HFFc6 (cell line): ENCODE measurements at places on chromosomes 1 and 21.

- no peak for DNase-seq
Observed at GRCh38 chr1:175192630-175193526, at the start of gene KIAA0040. Gene KIAA0040, minus strand, starts transcription at chr1:175192776. Its CDS starts 31,763 bp downstream, at chr1:175161013.

- no peak for DNase-seq
Observed at GRCh38 chr21:44288251-44289110, 2.8 kb downstream of the AIRE start.

GRCh38 chr1:234918181-234918841, 210.3 kb downstream of the TOMM20 start:
- no peak for DNase-seq

GRCh38 chr1:15095496-15095875, 58.1 kb upstream of the TMEM51 start:
- DNase-seq, result no peak

DNA sequence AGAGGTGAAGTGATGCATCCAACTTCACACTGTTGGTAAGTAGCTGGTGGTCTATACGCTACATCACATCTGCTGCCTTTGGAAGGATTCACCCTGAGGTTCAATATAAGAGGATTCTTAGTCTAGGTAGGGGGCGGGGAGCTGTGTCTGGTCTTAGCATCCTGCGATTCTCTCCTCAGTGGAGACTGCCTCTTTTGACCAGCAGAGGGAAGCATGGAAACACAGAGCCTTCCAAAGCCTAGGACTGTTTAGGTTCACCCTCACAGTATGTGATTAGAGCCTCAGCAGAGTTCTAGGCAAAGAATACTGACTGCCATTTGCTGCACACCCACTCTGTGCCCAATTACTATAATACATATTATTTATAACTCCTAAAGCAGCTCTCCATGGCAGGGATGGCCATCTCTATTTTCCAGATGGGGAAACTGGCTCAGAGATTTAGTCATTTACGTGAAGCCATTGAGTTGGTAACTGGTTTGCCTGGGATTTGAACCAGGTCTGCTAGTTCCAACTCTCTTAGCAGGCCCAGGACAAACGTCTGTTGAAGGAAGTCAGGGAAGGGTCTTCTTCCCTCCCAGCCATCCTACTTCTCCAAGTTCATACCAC, 28.9 kb upstream of the EFCAB14 start:
- peak; percentile 60 for DNase-seq

GRCh38 chr1:62437273-62437940, 558 bp downstream of the USP1 start:
- DNase-seq, result no peak

- no peak for DNase-seq
Observed at GRCh38 chr21:41611966-41612606, 104.1 kb upstream of the TMPRSS2 start.

GRCh38 chr21:36806103-36806502, 107.2 kb downstream of the SIM2 start:
- no peak for DNase-seq

- DNase-seq, result peak; percentile 86
Observed at GRCh38 chr1:78005755-78006154, 1.0 kb downstream of the DNAJB4 start.

DNA sequence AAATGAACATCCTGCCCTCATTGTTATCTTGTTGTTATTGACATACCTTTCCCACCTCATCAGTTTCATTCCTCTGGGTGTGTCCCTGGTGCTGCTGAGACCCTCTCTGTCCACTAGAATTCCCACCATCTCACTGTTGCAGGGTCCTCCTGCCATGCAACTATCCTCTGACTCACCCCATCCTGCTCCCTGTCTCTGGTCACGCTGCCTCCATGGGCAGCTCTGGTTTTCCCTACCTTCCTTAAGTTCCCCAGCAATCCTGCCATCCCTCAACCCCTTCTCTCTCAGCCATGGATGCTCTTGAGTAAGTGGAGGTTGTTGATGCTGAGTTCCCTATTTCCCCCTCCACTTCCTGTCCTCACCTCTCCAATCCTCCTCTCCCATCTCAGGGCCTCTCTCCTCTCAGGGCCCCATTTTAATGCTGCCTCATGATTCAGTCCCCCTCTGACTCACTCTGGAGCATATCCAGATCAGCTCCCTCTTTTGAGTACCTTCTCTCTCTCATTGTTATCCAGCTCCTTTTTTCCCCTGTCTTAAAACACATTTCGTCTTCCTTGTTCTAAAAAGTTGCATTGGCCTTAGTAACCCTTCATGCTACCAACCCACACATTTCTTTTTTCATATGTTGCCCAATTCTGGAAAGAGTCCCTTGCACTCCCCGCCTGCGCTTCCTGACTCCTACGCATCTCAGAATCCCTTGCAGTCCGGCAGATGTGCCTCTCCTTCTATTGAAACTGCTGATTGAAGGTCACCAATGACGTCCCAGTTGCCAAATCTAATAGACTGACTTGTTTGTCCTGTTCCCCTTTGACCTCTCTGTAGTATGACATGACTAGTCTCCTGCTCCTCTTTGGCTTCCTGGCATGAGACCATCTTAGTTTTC, 92.0 kb downstream of the CNIH3 start:
- peak; percentile 78 for DNase-seq

- DNase-seq, result peak; percentile 88
Observed at GRCh38 chr1:83901547-83902155, 97.3 kb downstream of the TTLL7 start.

DNA sequence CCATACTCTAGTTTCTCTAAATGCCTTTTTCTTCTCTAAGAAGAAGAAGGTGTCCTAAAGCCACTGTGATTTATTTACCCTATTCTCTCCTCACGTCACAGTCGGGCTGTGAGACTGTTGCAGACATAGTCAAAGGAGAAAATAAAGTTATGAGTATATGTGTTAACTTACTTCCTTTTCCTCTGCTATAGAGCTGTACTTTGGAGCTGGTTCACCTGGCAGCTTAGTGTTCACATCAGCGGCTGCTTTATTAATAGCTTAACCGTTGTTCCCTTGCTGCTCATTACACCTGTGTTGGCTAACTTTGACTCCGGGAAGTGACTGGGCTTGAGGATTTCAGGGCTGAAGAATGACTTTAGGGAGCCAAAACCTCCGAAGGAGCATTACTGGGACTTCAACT, 3.6 kb downstream of the PFKFB2 start:
- DNase-seq, result no peak

GRCh38 chr1:245995474-245995873, 511.6 kb downstream of the SMYD3 start:
- DNase-seq, result no peak

- DNase-seq, result no peak
Observed at GRCh38 chr1:203592730-203593129, 33.9 kb upstream of the ATP2B4 start.

DNA sequence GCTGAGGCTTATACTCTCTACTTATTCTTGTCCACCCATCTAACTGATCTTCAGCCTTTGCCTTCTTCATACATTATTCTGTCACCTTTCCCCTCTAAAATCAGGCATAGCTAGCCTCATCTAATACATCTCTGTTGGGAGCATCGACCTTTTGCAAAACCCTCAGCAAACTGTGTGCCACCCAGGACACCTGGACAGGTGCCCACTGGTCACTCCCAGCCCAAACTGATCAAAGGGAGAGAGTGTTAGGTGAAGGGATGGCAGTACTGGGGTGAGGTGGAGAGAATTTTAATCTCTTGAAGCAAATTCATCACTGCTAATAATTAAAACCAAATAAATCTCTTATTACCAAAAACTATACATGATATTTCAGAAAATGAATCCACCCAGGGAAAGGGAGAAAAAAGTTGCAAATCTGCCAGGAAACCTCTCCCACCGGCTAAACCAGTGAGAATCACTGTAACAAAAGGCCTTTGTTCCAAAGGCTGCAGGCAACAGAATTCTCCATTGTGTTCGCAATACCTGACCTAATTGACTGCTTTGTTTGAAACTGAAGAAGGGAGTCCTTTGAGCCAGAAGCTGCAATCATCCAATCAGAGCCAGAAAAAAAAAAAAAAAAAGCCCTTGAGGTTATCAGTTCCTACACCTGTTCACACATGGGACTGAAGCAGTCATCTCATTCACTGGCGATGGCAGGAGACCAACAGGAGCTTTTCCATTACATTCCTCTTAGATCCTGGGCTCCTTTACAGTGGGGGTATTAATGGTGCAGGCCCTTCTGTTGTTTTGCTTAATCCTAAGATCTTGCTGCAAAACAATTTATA, 172.6 kb downstream of the APP start:
- DNase-seq, result no peak

- peak; percentile 96 for DNase-seq
Observed at GRCh38 chr1:8879922-8880676, 1.6 kb upstream of the ENO1 start.

DNA sequence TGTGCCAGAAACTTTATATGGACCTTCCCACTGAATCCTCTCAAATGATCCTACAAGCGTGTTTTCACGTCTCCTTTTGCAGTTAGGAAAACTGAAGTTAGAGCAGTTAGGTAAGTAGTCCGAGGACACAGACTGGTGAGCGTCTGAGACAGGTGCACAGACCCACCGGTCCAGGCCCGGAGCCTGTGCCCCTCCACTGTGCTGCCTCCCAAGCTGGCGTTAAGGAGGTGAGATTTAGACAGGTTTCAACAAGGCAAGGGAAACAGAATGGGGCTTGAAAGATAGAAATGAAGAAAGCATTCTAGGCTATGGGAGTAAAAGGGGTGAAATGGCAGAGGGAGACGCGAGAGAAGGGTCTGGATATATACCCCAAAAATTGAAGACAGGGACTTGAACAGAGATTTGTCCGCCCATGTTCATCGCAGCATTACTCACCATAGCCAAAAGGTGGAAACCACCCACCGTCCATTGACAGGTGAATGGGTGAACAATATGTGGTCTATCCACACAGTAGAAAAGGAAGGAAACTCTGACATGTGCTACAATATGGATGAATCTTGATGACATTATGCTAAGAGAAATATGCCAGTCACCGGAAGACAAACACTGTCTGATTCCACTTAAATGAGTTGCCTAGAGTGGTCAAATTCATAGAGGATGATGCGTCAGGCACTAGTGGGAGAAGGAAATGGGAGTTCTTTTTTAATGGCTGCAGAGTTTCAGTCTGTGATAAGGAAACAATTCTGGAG, 15.7 kb upstream of the PKP1 start:
- peak; percentile 70 for DNase-seq

DNA sequence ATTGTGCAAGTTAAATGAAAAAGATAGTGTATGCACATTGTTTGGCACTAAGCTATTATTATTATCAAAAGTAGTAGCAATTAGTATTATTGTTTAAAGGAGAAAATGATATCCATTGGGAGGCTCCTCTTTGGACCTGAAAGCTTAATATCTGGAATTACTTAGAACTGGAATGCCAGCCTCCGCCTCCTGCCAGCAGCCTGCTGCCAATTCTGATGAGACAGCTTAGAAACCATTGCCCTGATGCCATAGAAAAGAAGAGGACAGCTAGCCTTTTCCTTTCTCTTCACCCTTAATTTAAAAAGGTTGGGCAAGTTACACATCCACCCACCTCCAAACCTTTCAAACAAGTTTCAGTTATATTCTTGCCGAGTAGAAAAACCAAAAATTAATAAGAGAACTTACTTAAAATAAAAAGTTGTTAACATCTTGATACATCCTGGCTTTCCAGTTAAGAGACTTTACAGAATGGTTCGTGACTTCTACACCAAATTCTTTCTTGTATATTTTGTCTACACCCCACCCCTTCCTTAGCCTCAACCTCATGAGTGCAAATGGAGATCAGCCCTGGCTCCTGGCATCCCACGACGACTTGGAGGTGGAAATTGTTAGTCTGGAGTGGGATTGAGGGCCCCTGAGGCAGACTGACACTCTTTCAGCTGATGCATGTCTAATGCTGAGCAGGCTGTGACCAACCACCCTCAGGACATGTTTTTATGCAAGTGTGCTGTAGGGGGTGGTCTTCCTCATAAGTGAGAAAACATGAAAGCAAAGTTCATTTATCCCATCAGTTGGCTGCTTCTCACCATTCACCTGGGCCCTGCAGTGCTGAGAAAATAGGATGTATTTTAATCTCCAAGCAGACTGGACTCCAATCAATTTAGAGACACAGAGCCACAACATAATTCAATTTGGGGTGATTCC, 120.6 kb downstream of the KCNJ15 start:
- no peak for DNase-seq

GRCh38 chr21:35940074-35940927, 120.0 kb downstream of the SETD4 start:
- peak; percentile 75 for DNase-seq

DNA sequence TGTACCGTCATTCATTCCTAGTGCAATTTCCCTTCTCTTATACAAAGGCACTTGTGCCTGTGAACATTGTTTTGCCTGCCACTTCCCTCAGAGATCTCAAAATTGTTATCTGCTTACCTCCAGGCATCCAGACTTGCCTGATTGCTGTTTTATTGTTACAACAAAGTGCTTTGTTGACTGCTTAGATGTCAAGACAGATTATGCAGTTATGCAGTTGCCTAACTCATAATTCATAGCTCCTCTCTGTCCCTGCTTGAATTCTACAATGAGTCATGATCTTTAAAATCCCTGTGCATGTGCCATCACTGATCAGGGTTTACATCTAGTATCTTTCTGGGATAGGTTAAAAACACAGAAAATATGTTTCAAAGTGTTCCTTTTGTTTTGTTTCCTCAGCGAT, 24.5 kb downstream of the CXADR start:
- DNase-seq, result peak; percentile 2

DNA sequence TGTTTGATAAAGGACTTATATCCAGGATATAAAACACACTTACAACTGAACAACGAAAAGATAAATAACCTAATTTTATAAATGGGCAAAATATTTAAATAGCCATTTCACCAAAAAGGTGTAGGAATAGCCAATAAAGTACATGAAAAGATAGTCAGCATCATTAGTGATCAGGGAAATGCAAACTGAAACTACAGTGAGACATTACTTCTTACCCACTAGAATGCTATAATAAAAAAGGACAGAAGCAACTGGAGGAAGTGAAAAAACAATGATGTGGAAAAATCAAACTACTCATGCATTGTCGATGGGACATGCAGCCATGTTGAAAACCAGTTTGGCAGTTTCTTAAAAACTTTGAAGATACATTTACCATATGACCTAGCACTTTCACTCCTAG, 43.4 kb upstream of the HSD3B1 start:
- DNase-seq, result no peak

- DNase-seq, result no peak
Observed at GRCh38 chr1:153190373-153190772, 12.9 kb upstream of the LELP1 start.

GRCh38 chr1:247905910-247906503, 10.6 kb downstream of the OR2W3 start:
- DNase-seq, result no peak

- peak; percentile 44 for DNase-seq
Observed at GRCh38 chr1:225877580-225877979, 4.6 kb downstream of the TMEM63A start.

GRCh38 chr1:161887730-161888287, 121.7 kb downstream of the ATF6 start:
- no peak for DNase-seq

DNA sequence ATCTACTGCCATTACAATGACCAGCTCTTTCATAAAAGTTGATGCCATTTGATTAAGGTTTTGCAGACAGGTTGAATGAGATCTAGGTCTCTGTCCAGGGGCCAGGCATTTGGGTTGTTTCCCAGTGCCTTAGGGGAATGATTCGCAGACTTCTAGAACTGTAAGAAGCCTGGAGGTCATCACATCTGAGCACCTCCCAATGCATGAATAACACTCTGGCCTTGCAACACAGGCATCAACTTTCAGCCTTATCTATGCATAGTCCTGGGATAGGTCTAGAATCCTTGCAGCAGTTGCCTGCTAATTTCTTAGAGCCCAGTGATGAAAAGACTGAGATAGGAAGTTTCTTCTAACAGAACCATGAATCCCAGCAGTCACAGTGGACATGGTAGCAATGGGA, 44.8 kb upstream of the KCND3 start:
- DNase-seq, result no peak

- DNase-seq, result peak; percentile 49
Observed at GRCh38 chr1:160416369-160416768, 16.0 kb downstream of the VANGL2 start.
